ENCODE measurements at places on chromosomes 12 and 14. TPM values are rescaled to one million over a fixed set of nuclear protein-coding genes. Genes with fewer than 3 reads are reported as not detected.

PLEKHH1 gene
- 1.1 TPM for total RNA-seq

KRT6B gene
- not detected for total RNA-seq

COPS7A gene
- total RNA-seq = 42.9 TPM

GLTP gene
- total RNA-seq = 22.2 TPM

ACAD10 gene
- total RNA-seq = 31.4 TPM

IAPP gene
- total RNA-seq = not detected

NABP2 gene
- total RNA-seq = 60.7 TPM

PIWIL1 gene
- total RNA-seq = not detected

NKX2-8 gene
- not detected for total RNA-seq

CBLN3 gene
- 20.1 TPM for total RNA-seq

ACOT6 gene
- not detected for total RNA-seq

MMP17 gene
- total RNA-seq = not detected

ZNF219 gene
- total RNA-seq = 21.9 TPM

CCDC177 gene
- total RNA-seq = not detected

STYK1 gene
- total RNA-seq = 0.74 TPM

LRRC43 gene
- total RNA-seq = 0.36 TPM

METAP2 gene
- 70.7 TPM for total RNA-seq

SERPINA10 gene
- total RNA-seq = not detected

NRL gene
- total RNA-seq = 4.8 TPM

MYF6 gene
- total RNA-seq = not detected

CPSF6 gene
- 62.5 TPM for total RNA-seq
